SJSA1 (cell line): ENCODE measurements at places on chromosomes 5 and 9. TPM values are rescaled to one million over a fixed set of nuclear protein-coding genes. Genes with fewer than 3 reads are reported as not detected.

DNA sequence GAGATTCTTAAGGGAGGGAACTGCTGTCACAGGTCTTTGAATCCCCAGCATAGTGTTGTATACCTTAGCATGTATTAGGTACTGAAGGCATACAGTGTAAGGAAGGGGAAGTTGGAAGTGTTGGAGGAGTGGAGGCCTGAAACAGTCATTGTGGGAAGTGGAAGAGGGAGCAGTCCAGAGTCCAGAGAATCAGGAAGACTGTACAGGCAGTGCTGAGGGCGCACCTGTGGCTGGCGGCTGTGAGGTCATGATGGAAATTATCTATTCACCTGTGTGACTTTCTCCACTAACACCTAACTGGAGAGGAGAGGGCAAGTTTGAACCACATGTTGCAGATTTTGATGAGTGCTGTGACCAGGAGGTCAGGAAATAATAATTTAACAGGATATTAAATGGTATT is 119.7 kb upstream of the NIPBL start:
- DNase-seq: no peak
- H3K27ac ChIP-seq: no peak overlapping the region
- no peaks in the 10 kb centered on the region; the same call in 1 of the 2 replicates for H3K4me1 ChIP-seq
- no peak overlapping the region for H3K4me3 ChIP-seq
- no peaks in the 10 kb centered on the region for H3K36me3 ChIP-seq

The SPINK7 gene
- total RNA-seq: not detected in 2 replicates

DNA sequence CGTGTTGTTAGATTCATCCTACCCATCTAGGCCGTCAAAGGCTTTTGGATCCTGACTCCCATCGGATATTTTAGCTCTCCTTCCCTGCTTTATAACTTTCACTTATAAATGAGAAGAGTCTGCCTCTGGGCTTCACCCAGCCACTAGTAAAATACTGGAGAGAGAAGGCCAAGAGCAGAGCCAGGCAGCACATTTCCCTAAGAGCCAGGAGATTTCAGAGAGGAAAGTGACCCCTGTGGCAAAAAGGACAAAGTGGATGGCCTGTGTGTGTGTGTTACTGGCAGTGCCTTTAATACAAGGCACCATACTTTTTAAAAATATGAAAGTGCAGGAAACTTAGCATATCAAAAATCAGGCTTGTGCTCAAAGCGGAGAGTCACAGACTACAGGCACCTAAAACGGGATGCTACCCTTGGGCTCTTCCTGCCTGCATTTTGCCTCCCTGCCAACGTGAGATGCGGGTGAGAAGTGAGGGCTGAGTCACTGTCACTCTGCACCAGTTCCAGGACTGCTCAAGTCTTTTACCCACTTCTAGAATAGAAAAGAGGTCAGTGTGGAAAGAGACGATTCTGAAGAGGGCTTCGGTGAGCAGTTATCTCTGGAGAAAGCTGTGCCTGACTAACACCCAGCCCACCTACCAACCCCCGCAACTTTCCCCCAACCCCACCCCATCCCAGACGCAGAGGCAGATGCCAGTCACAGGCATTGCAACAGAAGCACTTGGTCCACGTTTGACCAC is 15.9 kb downstream of the NFIL3 start:
- no peak overlapping the region for H3K27ac ChIP-seq
- H3K4me3 ChIP-seq: no peak overlapping the region
- H3K36me3 ChIP-seq: peaks cover 32% of the 10 kb centered on the region
- H3K4me1 ChIP-seq: peaks cover 9% of the 10 kb centered on the region

GRCh38 chr9:84597131-84597530 is 72.4 kb upstream of the NTRK2 start:
- no peak overlapping the region for H3K4me3 ChIP-seq
- H3K4me1 ChIP-seq: no peaks in the 10 kb centered on the region
- DNase-seq: no peak
- H3K27me3 ChIP-seq: no peaks in the 10 kb centered on the region
- H3K27ac ChIP-seq: no peak overlapping the region
- H3K36me3 ChIP-seq: no peaks in the 10 kb centered on the region

GRCh38 chr5:137703565-137703964 is 32.3 kb downstream of the KLHL3 start:
- H3K27ac ChIP-seq: no peak overlapping the region
- peaks cover 6% of the 10 kb centered on the region for H3K27me3 ChIP-seq
- no peak for DNase-seq
- H3K36me3 ChIP-seq: no peaks in the 10 kb centered on the region
- H3K4me3 ChIP-seq: no peak overlapping the region
- H3K4me1 ChIP-seq: no peaks in the 10 kb centered on the region

The NKD2 gene
- total RNA-seq: 0.37 TPM in 1 of 2 replicates, not detected in the other

DNA sequence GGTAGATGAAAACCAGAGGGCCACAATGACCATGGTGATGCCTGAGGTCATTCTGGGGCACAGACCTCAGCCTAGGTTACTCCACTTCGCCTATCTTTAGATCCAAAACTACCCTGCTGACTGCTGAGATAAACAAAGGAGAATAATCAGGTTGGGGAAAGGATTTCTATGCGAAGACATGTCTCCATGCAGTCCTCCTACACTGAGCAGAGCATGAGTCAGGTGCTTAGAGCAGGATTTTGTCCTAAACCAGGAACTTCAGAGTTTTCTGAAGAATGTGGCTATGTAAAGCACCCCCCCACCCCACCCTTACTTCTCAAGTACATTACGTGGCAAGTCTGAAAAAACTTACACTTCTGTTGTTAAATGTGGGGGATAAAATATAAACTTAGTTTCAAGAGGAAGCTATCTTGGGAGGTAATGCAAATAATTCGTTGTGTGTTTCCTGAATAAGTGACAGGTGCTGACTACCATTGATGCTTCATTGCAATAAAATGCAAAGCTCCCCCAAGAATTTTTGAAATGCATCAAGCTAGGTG is 19.4 kb downstream of the PDCD1LG2 start:
- no peaks in the 10 kb centered on the region for H3K27me3 ChIP-seq
- H3K4me3 ChIP-seq: no peak overlapping the region
- H3K36me3 ChIP-seq: no peaks in the 10 kb centered on the region
- H3K27ac ChIP-seq: peak overlapping the region; percentile 64; the same call in 1 of the 2 replicates
- DNase-seq: peak; percentile 67

GRCh38 chr5:18003784-18004183 is 369.5 kb downstream of the TAF11L14 start:
- H3K36me3 ChIP-seq: no peaks in the 10 kb centered on the region
- no peak overlapping the region for H3K27ac ChIP-seq
- H3K4me1 ChIP-seq: no peaks in the 10 kb centered on the region
- DNase-seq: no peak
- H3K27me3 ChIP-seq: no peaks in the 10 kb centered on the region
- H3K4me3 ChIP-seq: no peak overlapping the region

- 0 out of 2 replicates have a peak, but pooled peaks cover 3% of the 10 kb centered on the region for H3K4me1 ChIP-seq
- no peaks in the 10 kb centered on the region for H3K36me3 ChIP-seq
- H3K27me3 ChIP-seq: peaks cover 26% of the 10 kb centered on the region
- H3K4me3 ChIP-seq: no peak overlapping the region
Observed at GRCh38 chr9:132472199-132472598, 62.2 kb downstream of the CFAP77 start.

The C5 gene
- total RNA-seq: 2.4 and 2.7 TPM in 2 replicates

The CYSRT1 gene
- 0.24 TPM in 1 of 2 replicates, not detected in the other for total RNA-seq

GRCh38 chr9:89528131-89528530 is 30.2 kb upstream of the SEMA4D start:
- H3K4me3 ChIP-seq: no peak overlapping the region
- H3K27me3 ChIP-seq: no peaks in the 10 kb centered on the region
- no peak overlapping the region for H3K27ac ChIP-seq

DNA sequence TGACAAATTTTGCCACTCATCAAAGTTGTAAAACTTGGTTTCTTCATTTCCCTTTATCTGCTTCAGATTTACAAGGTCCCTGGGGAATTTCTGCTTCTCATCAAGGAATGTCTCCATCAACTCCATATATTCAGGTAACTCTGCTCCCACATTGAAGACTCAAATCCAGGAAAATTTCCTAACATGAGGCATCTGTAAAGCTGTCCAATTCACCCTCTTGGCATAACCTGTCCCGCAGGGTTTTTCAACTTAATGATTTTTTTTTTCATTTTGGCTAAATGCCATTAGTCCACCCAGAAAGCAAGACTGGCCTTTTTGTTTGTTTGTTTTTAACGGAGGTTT is 50.2 kb upstream of the SLC30A5 start:
- no peak overlapping the region; the same call in 1 of the 2 replicates for H3K27ac ChIP-seq
- H3K4me3 ChIP-seq: peak overlapping the region; percentile 33
- H3K36me3 ChIP-seq: no peaks in the 10 kb centered on the region
- H3K27me3 ChIP-seq: no peaks in the 10 kb centered on the region

GRCh38 chr5:69103521-69103920 is 9.7 kb downstream of the SLC30A5 start:
- DNase-seq: no peak
- H3K36me3 ChIP-seq: peaks cover 79% of the 10 kb centered on the region
- no peak overlapping the region for H3K27ac ChIP-seq
- H3K4me1 ChIP-seq: no peaks in the 10 kb centered on the region
- H3K4me3 ChIP-seq: no peak overlapping the region

DNA sequence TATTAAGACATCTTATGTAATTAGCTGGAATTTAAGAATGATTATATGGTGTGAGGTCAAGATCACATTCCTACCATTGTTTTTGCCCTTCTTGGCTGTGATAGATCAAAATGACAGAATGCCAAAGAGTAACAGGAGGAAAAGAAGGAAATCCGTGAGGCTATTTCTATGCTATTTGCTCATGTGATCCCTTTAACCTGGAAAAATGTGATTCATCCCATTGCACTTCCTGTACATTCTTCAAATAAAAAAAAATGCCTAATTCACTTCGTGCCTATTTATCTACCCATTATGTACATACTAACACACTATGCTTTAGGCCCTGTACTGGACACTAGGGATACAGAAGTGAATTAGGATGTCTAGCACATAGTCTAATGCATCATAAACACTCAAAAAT is 154.1 kb upstream of the PAPPA start:
- no peak for DNase-seq
- no peaks in the 10 kb centered on the region for H3K27me3 ChIP-seq
- H3K4me1 ChIP-seq: peaks cover 42% of the 10 kb centered on the region
- H3K27ac ChIP-seq: 0 out of 2 replicates have a peak overlapping the region, but pooled peaks have one; percentile 5

DNA sequence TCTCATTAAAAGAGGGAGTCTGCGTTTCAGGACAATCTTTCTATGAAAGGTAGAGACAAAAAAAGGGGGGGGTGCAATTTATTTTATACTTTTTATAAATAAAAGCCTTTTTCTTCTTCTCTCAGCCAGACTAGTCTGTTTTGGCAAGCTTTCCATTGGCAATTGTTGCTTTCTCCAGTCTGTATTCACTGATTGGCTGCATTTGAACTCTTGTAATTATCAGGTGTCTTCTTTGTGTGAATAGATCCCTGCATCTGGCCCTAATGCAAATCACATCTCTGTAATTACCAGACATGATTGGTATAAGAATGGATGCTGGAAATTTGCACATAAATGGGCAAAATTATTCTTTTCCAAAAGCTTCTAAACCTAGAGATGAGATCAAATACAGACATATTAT is 7.6 kb upstream of the EQTN start:
- no peak overlapping the region for H3K4me3 ChIP-seq
- no peak for DNase-seq
- no peaks in the 10 kb centered on the region for H3K27me3 ChIP-seq
- no peak overlapping the region for H3K27ac ChIP-seq

The DND1 gene
- 0.16 and 1.2 TPM in 2 replicates for total RNA-seq

GRCh38 chr9:92439921-92440750 is 15.9 kb upstream of the OMD start:
- no peak overlapping the region for H3K4me3 ChIP-seq
- no peak overlapping the region for H3K27ac ChIP-seq

DNA sequence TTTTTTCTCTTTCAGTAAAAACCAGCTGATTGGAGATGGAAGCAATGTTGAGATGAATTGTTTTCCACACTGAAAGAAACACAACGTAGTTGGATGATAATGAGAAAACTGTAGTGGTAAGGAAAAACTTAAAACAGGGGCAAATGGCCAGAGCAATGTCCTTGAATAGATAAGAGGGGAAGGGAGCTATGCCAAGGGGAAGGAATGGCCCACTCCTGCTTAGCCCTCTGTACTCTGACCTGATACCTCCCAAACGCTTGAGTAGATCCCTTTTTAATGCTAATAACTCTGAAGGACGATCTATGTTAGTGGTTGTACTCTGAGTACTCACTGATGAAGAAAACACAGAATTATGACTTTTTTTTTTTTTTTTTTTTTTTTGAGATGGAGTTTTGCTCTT is 114.7 kb upstream of the DAB2 start:
- no peaks in the 10 kb centered on the region for H3K36me3 ChIP-seq
- H3K27me3 ChIP-seq: no peaks in the 10 kb centered on the region
- H3K4me1 ChIP-seq: peaks cover 10% of the 10 kb centered on the region
- H3K27ac ChIP-seq: no peak overlapping the region
- DNase-seq: no peak
- H3K4me3 ChIP-seq: no peak overlapping the region

The LRRTM2 gene
- 0.21 TPM in 1 of 2 replicates, not detected in the other for total RNA-seq

DNA sequence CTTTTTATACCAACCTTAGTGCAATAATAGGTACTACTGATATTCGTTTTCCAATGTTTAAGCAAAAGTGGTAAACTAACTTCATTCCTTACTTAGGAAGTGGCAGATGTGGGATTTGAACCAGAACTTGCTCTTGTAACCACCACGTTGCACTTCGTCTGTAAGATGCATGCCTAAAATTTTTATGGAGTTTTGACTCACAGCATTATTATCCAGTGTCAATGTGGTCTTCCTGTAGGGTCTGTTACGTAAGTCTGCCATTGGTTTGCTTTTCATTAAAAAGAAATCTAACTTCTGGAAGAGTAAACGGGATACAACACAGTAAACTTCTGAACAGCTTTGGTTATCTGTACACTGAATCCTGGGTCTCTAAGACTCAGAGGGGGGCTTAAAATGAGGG is 521.0 kb upstream of the WWC1 start:
- peak overlapping the region; percentile 50 for H3K27ac ChIP-seq
- H3K36me3 ChIP-seq: no peaks in the 10 kb centered on the region

DNA sequence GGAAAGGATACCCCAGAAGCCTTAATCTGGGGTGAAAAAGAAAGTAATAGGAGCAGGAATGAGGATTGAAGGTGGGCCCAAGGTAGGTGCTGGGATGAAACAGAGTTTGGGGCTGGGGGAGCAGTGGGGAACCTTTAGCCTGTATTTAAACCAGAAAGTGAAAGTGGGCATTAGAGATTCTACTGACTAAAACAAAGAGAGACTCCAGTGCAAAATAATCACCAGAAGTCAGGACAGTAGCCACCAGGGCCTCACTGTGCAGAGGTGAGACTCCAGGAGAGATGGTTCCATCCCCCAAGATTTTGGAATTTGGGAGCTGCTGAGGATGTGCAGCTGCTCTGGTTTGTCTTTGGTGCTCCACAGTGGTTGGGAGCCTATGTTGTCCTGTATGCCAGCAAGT is 13.1 kb downstream of the DNAJB5 start:
- H3K36me3 ChIP-seq: no peaks in the 10 kb centered on the region
- no peaks in the 10 kb centered on the region for H3K27me3 ChIP-seq
- no peak overlapping the region for H3K4me3 ChIP-seq
- no peak overlapping the region for H3K27ac ChIP-seq
- DNase-seq: no peak

GRCh38 chr9:21611891-21612290 is 129.8 kb upstream of the IFNE start:
- no peaks in the 10 kb centered on the region for H3K27me3 ChIP-seq
- no peak overlapping the region for H3K4me3 ChIP-seq
- H3K36me3 ChIP-seq: no peaks in the 10 kb centered on the region
- H3K4me1 ChIP-seq: peaks cover 11% of the 10 kb centered on the region; the same call in 1 of the 2 replicates
- DNase-seq: no peak

The N4BP3 gene
- 0.79 and 1.8 TPM in 2 replicates for total RNA-seq

GRCh38 chr9:118058227-118058626 is 354.0 kb downstream of the TLR4 start:
- H3K27ac ChIP-seq: no peak overlapping the region
- DNase-seq: no peak
- H3K36me3 ChIP-seq: no peaks in the 10 kb centered on the region
- no peak overlapping the region for H3K4me3 ChIP-seq
